Stimulated activated CD4-positive, alpha-beta T cell treated with anti-CD3 and anti-CD28 coated beads, Interleukin-4, amount 100 ng/mL, for 24 hours (primary cell): ENCODE measurements at places on chromosomes 6 and 20.

GRCh38 chr20:50695135-50695872, 4.0 kb upstream of the RIPOR3 start:
- no peak for DNase-seq

DNA sequence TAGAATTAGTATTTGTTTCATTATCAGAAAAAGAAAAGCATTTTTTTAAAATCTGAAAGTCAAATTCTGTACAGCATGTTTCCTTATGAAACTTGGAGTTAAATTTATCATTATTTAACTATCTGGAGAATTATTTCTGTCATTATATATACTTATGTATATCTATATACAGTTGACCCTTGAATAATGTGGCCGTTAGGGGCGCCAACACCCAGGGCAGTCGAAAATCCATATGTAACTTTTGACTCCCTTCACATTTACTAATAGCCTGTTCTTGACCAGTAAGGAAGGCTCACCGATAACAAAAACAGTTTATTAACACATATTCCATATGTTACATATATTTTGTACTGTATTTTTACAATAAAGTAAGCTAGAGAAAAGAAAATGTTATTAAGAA, 341.2 kb downstream of the ADGRB3 start:
- no peak for DNase-seq

DNA sequence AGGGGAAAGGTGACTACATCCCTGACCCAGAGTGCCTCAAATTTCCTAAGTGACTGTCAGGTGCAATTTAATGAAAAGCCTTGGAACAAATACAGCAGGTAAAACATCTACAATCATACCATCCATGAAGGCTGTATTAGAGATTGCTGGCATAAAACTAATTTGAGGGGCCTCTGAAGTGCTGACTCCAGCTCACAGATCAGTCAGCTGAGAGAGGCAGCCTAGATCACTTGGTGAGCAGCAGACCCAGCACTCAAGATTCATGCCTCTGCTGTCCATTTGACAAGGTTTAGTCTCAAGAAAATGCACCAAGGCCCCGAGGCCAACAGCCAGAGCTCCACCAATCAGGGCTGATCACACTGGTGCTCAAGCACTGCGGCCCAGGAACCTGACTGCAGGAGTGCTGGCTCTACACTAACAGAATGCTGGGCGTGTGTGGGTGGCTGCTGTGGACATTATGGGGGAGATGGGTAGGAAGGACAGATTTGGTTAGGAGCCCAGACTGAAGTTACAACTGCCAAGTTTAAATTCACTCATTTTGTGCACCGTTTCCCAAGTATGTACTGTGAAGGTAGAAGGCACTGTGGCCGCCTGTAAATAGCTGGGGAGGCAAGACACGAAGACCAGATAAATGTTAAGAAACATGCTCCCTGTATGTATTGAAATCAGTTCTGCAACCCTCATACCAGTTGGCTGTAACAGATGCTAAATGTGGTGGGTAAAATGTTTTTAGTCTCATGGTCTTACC, 28.2 kb downstream of the SNX5 start:
- DNase-seq, result no peak

DNA sequence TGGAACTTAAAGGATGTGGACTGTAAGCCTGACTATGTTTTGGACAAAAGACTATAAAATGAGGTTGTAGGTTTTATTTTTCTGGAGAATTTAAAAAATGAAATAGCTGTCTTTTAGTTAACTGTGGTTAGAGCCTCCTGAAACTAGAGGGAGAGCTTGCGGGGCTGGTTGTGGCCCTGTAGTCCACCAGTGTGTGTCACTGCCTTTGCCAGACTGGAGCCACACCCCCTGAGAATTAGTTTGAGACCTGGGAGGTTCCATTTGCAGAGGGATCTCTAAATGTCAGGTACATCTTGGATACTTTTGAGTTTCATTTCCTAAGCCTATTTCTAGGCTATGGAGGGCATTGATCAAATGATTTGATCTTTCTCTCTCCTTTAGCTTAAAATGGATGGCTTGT, 20.8 kb downstream of the ZC2HC1B start:
- no peak for DNase-seq
